AG04449 (cell line): ENCODE measurements at places on chromosomes 1 and 21.
A peak's percentile ranks its signal among the peaks of the same experiment; 100 is the strongest.

GRCh38 chr1:32918179-32918578 lies 17.0 kb upstream of the TMEM54 start:
- DNase-seq: no peak

DNA sequence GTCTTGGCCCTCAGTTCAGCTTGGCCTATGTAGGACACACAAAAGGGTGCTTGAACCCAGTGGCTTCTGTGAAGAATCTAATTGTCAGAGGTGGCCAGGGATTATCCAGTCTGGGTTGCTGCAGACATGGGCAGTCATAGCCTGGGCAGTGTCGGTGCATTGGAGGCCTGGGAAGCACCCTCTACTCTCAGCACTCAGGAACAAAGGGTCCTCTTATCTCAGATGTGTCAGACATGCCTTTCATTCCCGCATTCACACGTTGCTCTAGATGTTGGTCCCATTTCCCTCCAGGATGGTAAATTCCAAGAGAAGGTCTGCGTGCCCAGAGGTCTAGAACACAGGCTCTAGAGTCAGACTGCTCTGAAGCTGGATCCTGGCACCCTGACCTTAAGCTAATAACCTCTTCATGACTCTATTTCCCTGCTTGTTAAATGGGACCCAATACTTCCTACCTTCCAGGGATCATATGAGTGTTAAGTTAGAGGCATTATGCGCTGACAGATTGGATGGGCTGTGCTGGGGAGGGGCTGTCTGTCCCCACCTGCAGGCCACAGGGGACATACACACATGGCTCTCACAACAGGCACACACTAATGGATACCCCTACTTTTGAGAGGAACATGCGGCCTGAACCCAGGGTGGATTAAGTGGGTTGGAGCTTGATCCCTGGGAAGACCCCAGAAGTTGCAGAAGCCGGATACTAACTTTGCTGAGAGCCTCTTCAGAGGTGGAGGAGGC lies 16.5 kb upstream of the EDN2 start:
- no peak for DNase-seq

DNA sequence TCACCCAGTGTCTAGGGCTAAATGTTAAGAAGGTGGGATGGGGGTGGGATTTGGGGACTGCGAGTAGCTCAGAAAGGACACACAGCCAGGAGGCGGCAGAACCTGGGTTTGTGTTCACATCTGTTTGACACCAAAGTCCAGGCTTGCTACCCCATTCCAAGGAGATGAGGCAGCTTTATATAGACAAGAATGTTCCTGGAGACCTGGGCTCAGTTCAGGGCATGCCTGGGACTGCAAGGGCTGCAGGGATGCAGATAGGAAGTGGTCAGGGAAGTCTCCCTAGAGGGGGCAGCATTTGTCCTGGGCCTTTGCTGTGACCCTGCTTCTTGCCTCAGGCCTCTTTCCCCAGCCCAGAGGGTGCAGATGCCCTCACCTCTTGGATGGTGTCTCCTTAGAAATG lies 16.3 kb downstream of the PADI3 start:
- no peak for DNase-seq

DNA sequence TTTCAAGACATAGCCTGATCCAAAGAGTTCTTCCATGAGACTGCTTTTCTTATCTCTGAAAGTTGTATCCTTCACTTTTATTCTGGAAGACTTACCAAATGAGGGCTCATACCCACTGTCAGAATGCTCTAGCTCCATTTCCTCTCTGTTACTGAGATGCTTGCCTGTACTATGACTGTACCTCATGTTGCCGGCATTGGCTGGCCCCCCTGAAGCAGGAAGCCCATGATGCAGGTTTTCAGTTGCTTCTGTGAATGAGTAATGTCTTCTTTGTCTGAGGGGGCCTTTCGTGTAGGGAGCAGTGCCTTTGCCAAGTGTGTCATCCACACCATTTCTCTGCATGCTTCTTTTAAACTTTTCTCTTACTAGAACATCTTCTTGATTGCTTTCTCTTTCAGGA lies 39.5 kb downstream of the LCA5L start:
- no peak for DNase-seq

DNA sequence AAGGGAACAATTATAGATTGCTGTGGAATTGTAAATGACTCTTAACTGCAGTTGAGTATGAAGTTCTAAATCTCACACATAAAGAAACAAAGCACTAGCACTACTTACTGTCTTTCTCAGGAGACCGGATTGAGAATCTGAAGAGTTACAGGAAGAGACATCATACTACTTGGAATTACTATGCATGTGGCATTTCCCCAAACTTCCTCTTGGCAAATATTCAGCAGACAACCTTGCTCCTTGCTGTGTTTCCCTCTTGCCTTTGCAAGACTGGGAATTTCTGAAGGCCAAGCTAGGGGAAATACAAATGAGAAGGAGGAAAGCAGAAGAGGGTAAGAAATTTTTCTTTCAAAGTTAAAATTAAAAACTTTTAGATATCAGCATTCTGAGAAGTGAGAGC lies 173.6 kb upstream of the KCTD3 start:
- DNase-seq: no peak

GRCh38 chr1:9044236-9044635 lies 18.0 kb upstream of the SLC2A7 start:
- no peak for DNase-seq

GRCh38 chr1:73100216-73100615 lies 817.9 kb upstream of the NEGR1 start:
- no peak for DNase-seq

DNA sequence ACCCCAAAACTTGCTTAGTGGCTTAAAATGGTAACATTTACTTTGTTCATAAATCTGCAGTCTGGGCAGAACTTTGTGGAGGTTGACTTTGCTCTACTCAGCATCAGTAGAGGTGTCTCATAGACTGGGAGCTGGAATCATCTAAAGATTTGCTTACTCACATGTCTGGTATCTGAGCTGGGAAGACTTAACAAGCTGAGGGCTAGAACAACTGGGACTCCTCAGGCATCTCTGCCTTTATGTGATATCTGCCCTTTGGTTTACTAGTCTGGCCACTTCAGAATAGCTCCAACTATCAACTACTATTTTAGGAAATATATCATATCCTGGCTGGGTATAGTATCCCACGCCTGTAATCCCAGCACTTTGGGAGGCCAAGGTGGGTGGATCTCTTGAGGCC lies 82.5 kb downstream of the C4BPA start:
- DNase-seq: peak; percentile 4

GRCh38 chr1:28127617-28128257 lies 39.3 kb upstream of the EYA3 start:
- no peak for DNase-seq

DNA sequence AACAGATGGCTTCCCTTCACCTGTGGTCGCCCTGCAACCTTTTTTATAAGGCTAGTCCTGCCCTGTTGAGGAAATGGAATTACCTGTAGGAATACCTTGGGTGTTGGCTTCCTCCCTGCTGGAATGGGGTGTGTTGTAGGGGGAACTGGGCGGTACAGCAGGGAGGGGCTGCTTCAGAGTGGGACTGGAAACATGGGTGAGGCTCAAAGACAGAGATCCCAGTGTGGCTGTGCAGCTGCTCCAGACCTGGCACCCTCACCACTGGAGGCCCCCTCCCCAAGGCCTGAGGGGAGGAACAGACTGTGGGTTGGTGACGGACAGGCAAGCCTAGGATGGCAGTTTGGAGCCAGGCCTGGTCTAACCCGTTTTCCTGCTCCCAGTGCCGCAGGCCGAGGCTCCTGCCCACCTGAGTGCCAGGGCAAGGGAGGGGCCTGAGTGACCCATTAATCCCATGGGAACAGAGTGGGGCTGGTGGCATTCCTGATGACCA lies 4.5 kb downstream of the EFNA3 start:
- no peak for DNase-seq

DNA sequence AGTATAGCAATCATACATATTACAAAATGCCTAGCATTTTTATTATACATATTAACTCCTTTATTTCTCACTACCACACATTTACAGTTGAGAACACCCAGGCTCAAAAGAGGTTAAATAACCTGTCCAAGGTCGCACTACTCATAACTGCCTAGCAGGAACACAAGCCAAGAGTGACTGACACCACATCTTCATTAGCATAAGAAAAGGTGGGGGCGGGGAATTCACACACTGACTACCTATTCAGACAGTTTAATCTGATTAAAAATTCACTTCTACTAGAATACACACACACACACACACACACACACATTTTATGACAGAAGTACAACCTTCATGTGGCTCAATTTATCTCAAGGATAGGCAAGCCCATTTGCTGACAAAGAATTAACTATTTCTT lies 77.8 kb upstream of the CACHD1 start:
- DNase-seq: no peak

GRCh38 chr1:156430303-156430702 lies 61.3 kb downstream of the RHBG start:
- DNase-seq: no peak

GRCh38 chr1:160353223-160353622 lies 10.0 kb downstream of the NCSTN start:
- no peak for DNase-seq

GRCh38 chr1:32775640-32776337 lies 41.4 kb downstream of the YARS1 start:
- no peak for DNase-seq

GRCh38 chr1:240074422-240074821 lies 17.3 kb upstream of the FMN2 start:
- DNase-seq: no peak

DNA sequence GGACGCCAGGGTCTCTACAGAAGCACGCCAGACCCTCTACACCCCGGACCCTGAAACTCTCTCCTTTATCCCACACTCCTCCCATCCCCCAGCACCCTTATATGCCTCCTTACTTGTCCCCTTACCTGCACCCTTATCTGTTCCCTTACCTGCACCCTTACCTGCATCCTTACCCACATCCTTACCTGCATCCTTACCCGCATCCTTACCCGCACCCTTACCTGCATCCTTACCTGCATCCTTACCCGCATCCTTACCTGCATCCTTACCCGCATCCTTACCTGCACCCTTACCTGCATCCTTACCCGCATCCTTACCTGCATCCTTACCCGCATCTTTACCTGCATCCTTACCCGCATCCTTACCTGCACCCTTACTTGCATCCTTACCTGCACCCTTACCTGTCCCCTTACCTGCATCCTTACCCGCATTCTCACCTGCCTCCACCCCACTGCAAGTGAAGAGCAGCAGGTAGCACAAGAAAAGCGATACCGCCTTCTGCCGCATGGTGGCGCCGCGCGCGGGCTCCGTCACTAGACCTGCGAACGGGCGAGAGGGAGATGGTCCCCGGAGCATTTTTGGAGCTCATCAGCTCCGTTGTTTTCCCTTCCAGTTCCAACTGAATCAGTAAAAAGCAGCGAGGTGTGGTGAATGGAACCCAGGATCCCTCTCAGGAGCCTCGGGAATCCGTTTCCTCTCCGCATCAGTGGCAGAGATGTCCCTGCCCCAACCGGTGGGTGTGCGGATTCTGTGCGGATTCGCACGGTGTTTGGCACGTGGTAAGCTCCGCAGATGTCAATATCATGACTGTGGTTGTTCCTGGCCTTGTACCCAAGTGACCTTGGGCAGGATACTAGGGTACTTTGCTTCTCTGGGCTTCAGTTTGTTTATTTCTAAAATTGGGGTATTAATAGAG lies 2.9 kb downstream of the IFI6 start:
- no peak for DNase-seq

- no peak for DNase-seq
These were observed 23.2 kb downstream of the PADI3 start for GRCh38 chr1:17272066-17272465.

GRCh38 chr1:107200631-107201030 lies 59.8 kb downstream of the NTNG1 start:
- no peak for DNase-seq

- no peak for DNase-seq
These were observed 3.5 kb downstream of the GAS5 start for GRCh38 chr1:173864179-173864867.

DNA sequence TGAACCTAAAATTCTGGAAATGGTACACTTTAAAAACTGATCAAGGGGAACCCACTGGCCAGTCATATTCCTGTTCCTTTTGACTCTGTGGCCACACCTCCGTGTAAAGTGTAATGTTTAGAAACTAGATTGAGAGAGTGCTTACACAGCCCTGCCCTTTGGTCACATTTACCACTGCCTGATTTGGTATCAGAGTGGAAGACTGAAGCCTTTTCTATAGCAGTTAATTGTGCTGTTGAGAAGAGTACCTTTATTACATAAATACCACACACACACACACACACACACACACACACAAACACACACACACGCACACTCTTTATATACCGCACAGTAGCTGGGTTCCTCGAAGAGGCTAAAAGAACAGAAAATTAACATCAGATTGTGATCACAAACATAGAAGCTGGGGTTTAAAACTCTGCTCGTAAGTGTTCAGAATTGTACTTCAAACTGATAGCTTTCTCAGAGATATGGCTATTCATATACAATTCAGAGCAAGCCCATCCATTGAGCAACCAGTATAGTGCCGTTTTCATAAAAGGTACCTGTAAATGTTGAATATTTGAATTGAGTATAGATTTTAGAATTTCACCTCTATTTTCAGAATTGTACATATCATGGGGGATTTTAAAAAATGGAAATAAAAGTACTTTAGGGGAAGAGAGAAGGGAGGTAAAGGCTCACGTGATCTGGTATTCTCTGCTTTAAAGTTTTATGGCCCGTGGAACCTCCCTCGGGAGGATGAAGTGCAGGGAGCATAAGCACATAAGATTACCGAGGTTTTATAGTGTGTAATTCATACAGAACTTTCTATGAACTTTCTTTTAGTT lies 37.5 kb downstream of the CAMTA1 start:
- DNase-seq: no peak

DNA sequence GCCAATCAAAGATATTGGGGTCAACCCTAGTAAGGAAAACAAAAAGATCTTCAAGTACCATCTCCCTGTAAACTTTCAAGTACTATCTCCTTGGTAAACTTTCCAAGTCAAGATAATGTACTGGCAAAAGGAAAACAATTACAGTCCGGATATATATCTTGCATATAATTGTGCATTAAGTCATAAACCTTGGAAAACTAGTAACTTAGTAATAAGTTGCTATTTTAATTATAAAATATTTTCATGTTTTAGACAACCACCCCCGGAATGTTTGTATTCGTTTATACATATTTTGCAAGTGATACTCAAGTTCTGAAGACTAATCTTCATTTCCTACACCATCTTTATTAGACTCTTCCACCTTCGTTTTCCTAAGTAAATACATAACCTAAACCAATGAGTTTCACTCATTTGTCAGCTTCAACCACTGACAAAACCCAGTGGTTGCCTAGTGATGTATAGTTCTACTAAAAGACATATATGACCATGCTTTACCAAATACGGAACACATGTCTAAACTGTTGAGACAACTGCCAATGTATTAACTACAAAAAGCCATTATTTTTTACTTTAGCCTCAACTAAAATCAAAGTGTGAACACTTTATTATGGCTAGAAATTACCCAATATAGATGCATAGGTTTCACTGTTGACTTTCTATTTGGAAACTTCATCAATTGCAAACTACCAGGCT lies 1.7 kb downstream of the AKT3 start:
- DNase-seq: no peak
